Thymus (tissue), 14 donors: ENCODE measurements at places on chromosomes 11 and 22. TPM values are rescaled to one million over a fixed set of nuclear protein-coding genes. Genes with fewer than 3 reads are reported as not detected.
A peak's percentile ranks its signal among the peaks of the same experiment; 100 is the strongest.

- H3K4me3 ChIP-seq: no peak overlapping the region
- DNase-seq: no peak
- peaks cover 21% of the 10 kb centered on the region for H3K36me3 ChIP-seq
- H3K27me3 ChIP-seq: no peaks in the 10 kb centered on the region
These were observed 9.2 kb downstream of the CLDN5 start for GRCh38 chr22:19514831-19515565.

- no peak overlapping the region for H3K27ac ChIP-seq
- DNase-seq: no peak
- no peaks in the 10 kb centered on the region for H3K4me1 ChIP-seq
- H3K4me3 ChIP-seq: no peak overlapping the region
- no peaks in the 10 kb centered on the region for H3K36me3 ChIP-seq
These were observed 48.8 kb upstream of the FIBIN start for GRCh38 chr11:26944866-26945664.

DNA sequence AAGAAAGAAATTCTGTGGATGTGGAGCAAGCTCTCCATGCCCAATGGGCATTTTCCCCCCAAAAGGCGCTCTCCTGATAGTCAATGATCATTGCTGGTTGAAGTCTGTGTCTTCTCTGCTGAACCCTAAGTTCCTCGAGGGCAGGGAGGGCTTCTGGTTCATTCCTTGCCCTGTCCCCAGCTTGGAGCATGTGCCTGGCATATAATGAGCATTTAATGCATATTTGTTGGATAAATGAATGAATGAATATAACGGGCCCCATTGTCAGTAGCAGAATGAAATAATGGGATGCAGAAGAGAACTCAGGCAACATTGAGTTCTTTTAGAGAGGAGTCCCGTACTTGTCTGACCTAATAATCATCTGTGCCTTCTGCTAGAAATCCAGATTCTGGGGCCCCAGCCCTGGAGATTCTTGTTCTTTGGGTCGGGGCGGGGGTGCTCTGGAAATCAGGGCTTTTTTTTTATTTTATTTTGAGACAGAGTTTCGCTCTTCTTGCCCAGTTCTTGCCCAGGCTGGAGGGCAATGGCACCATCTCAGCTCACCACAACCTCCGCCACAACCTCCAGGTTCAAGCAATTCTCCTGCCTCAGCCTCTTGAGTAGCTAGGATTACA is 64.4 kb downstream of the CD82 start:
- no peak for DNase-seq
- no peak overlapping the region for H3K4me3 ChIP-seq
- peaks cover 6% of the 10 kb centered on the region for H3K36me3 ChIP-seq
- H3K27ac ChIP-seq: no peak overlapping the region
- no peaks in the 10 kb centered on the region for H3K27me3 ChIP-seq

DNA sequence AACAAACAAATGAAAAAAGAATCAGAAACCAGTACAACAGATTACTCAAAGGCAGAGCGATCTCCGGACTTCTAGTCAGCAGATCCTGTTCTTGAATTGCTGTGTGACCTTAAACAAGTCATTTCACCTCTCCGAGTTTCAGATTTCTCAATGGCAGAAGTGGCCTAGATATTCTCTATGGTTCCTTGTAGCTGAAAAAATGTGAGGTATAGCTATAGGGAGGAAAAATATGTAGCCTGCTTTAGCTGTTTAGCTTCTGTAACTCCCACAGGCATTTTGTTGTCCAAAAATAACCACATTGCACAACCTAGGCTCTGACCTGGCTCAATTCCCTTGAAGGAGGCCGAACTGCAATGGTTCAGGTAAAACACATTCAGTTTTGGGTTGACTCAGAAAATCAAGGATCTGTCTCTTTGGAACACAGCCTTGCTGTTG is 100.7 kb downstream of the DBX1 start:
- H3K4me3 ChIP-seq: no peak overlapping the region
- no peak overlapping the region for H3K27ac ChIP-seq
- no peaks in the 10 kb centered on the region for H3K27me3 ChIP-seq

DNA sequence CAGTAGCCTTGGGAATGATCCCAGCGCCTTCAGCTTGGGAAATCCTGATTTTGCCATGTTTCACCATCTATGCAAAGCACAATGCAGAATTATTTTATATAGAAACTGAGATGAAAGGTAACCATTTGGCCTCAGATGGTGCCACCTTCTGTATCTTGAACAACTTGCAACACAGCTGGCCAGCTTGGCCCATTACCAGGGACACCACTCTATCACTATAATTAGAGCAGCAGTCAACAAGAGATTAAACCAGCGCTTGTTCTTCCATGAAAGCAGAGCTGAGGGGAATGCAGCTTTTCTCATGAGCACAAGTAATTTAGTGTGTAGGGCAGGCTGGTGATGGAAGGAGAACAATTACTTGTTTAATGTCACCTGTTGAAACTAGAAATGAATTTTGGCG is 6.7 kb upstream of the ZDHHC13 start:
- H3K27me3 ChIP-seq: peaks cover 3% of the 10 kb centered on the region
- H3K4me3 ChIP-seq: no peak overlapping the region
- no peaks in the 10 kb centered on the region for H3K36me3 ChIP-seq

GRCh38 chr22:32904044-32904443 is 102.5 kb downstream of the TIMP3 start:
- H3K36me3 ChIP-seq: no peaks in the 10 kb centered on the region
- no peak overlapping the region for H3K27ac ChIP-seq
- H3K27me3 ChIP-seq: no peaks in the 10 kb centered on the region
- H3K4me1 ChIP-seq: no peaks in the 10 kb centered on the region
- no peak for DNase-seq

DNA sequence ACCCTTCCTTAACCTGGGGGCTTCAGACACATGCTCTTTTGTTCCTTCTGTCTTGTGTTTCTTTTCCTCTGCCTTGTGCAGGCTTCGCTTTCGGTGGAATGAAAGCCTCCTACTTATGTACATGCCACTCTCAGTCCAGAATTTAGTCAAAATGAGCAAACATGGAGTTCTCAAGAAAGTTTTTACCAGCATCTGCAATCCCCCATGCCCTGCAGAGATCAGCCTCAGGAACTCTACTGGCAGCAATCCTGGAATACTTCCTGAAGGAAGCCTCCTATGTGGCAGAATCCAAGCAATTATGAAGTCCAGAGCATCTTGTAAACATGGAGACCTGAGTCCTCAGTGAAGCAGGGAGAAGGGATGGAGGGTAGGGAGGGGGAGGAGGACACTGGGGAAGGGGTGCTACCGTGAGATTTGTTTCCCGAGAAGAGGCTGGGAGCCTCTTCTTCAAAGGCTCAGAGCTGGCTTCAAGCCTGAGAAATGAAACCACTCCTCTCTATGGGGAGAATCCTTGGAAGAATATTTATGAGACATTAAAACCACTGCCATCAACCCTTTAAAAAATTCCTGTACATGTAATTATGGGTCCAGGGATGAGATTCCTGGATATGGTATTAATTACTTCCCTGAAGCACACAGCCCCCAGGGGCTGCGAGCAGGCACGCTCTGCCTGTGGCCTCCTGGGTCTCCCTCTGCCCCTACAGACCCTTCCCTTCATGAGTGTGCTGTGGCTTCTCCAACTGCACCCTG is 58.4 kb downstream of the TENM4 start:
- no peaks in the 10 kb centered on the region for H3K4me1 ChIP-seq
- no peaks in the 10 kb centered on the region for H3K27me3 ChIP-seq
- DNase-seq: no peak
- no peak overlapping the region for H3K4me3 ChIP-seq
- no peak overlapping the region for H3K27ac ChIP-seq

DNA sequence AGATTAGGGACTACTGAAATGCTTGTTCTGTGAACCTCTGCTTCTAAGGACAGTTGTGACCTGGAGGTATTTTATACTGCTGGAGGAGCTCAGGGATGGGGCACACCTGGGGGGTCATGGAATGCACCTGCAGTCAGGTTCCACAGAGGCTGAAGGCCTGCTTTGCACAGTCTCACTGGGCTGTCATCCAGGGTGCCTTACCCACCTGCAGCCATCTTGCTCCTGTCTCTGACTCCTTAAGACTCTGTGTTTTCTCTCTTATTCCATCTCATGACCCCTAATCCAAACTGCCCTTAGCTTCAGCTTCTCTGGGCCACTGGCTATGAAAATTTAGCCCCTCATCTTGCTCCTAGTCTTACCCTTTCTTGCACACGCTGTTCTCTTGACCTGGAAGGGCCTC is 127.0 kb upstream of the SNX19 start:
- no peaks in the 10 kb centered on the region for H3K27me3 ChIP-seq
- no peaks in the 10 kb centered on the region for H3K36me3 ChIP-seq
- no peak for DNase-seq
- no peaks in the 10 kb centered on the region for H3K4me1 ChIP-seq
- no peak overlapping the region for H3K27ac ChIP-seq

DNA sequence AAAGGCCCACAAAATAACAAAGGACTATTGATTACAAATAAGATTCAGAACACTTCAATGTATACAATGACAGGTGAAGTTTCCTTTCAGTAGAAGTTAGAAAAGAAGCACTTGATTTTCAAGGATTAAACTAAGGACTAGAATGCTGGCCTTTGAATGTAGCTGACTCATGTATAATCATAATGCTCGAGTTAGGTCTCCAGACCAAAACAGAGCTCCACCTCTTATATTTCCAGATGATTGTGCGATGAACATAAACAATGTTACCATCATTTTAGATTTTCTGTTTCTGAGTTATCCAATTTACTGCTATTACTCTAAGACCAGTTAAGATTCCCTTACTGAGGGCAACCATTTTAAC is 40.4 kb upstream of the RAPSN start:
- no peaks in the 10 kb centered on the region for H3K27me3 ChIP-seq
- no peaks in the 10 kb centered on the region for H3K4me1 ChIP-seq
- H3K27ac ChIP-seq: no peak overlapping the region
- no peak for DNase-seq

DNA sequence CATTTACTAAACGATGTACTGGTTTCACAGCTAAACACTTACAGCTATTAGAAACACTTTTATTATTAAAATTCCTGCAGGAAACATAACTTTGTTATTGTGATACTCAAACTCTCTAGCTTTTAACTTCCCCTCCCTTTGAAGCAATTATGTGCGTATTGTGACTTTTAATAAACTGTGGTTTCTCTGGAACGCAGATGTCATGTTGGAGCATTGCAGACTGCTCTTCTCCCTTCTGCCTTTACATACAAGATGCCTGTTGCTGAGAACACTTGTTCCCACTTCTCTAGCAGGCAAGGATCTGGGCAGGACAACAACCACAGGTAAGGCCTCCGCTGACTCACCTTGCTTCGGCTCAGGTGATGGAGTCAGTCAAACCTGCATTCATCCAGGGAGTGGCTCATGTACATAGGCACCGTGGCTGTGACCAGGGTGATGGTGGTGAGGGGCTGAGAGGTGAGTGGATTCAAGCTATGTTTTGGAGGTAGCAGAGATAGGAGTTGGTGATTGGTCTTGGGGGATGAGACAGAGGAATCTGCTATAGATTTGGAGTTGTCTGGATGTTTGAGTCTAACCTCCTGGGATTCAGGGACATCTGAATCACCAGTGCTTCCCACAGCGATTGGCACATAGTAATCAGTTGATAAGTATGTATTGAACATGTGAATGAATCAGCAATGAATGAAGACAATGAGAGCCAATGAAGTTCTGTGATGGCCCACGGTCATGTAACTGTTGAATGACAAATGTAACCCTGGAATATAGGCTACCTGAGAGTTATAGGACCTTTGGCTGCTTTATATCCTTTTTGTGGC is 106.0 kb downstream of the ADAMTS15 start:
- no peak for DNase-seq
- no peak overlapping the region for H3K27ac ChIP-seq
- no peak overlapping the region for H3K4me3 ChIP-seq
- no peaks in the 10 kb centered on the region for H3K4me1 ChIP-seq
- no peaks in the 10 kb centered on the region for H3K36me3 ChIP-seq
- H3K27me3 ChIP-seq: no peaks in the 10 kb centered on the region

- no peaks in the 10 kb centered on the region for H3K4me1 ChIP-seq
- no peak for DNase-seq
- no peaks in the 10 kb centered on the region for H3K27me3 ChIP-seq
- H3K27ac ChIP-seq: no peak overlapping the region
- H3K4me3 ChIP-seq: no peak overlapping the region
These were observed 42.9 kb downstream of the DCDC1 start for GRCh38 chr11:31326470-31327148.

GRCh38 chr11:61968758-61969390 is 1.4 kb upstream of the FTH1 start:
- H3K4me3 ChIP-seq: peak overlapping the region; percentile 98
- H3K4me1 ChIP-seq: peaks cover 11% of the 10 kb centered on the region
- DNase-seq: no peak
- peaks cover 18% of the 10 kb centered on the region for H3K36me3 ChIP-seq

GRCh38 chr22:28894334-28894733 is 11.0 kb downstream of the ZNRF3 start:
- H3K4me3 ChIP-seq: no peak overlapping the region

- no peak for DNase-seq
- no peaks in the 10 kb centered on the region for H3K36me3 ChIP-seq
- H3K4me1 ChIP-seq: no peaks in the 10 kb centered on the region
These were observed 53.8 kb downstream of the PAX6 start for GRCh38 chr11:31757260-31757835.

DNA sequence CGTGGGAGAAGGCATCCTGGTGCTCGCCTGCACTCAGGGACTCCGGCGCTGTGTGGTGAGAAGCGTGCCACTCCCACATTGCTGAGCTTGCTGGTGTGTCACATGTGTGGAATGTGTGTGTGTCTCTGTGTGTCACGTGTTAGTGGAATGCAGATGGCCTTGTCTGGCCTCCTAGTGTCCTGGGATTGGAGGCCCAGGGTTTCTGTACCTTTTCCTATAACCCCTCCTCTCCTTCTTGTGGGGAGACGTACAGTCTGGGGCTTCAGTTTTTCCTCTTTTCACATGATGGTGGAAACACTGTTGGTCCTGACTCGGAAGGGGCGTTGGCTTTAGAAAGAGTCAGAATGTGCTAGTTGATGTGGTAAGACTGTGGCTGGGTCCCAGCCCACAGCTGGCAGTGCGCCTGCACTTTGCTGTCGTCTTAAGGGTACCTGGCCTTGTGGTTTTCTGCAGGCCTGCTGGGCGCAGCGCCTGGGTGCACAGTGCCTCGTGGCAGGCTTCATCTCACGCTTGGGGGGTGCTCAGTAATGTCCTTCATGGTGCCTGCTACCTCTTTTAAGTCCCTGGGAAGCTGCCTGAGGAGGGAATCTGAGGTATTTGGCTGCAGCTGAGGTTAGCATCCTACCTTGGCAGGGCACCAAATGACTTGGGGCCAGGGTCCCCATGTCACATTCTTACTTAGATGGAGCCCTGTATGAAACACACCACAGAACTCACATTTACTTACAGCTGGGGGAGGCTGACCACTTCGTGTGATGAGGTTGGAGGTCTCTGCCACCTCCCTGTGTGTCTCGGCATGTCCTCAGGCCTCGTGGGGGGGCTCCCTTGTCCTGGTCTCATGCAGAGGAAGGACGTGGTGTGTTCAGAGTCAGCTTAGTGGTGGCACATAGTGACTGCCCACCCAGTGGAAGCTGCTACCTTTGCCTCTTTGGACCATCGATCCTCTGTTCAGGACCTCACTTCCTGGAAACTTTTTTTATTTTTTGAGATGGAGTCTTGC is 61.9 kb downstream of the MED15 start:
- peaks cover 60% of the 10 kb centered on the region for H3K4me1 ChIP-seq
- no peaks in the 10 kb centered on the region for H3K27me3 ChIP-seq
- peak; percentile 51 for DNase-seq

The IRAG1 gene
- total RNA-seq: 1.7 TPM

The LMNTD2 gene
- total RNA-seq: 1.1 TPM

The PHOX2A gene
- 0.05 TPM for total RNA-seq

The APOBEC3F gene
- total RNA-seq: 6.4 TPM

The LGR4 gene
- total RNA-seq: 8.2 TPM

The PTPRCAP gene
- total RNA-seq: 198 TPM

The NFAM1 gene
- 1.7 TPM for total RNA-seq

The AMBRA1 gene
- total RNA-seq: 20.6 TPM

The TOMM22 gene
- 63.9 TPM for total RNA-seq
